ENCODE measurements at places on chromosomes 12 and 14.

GRCh38 chr14:60051721-60052221 lies 40.0 kb upstream of the PCNX4 start:
- DNase-seq = no peak

- no peak for DNase-seq
Measured at GRCh38 chr14:70888681-70889175, 18.5 kb upstream of the PCNX1 start.

DNA sequence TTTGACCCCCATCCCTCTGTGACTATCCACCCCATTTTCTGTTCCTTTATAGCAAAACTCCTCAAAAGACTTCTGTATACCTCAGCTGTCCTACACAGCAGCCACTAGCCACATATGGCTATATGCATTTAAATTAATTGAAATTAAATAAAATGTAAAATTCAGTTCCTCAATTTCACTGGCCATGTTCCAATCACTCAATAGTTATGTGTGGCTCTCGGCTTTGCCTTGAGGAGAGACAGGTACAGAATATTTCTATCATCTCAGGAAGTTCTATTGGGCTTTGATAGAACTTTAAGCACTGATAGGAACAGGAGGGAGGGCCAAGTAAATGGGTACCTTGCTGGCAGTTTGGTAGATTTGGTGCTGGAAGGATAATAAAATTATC lies 280.3 kb upstream of the AMIGO2 start:
- DNase-seq = no peak

- no peak for DNase-seq
Measured at GRCh38 chr12:103657331-103657730, 70.3 kb downstream of the STAB2 start.

GRCh38 chr14:67516676-67517075 lies 16.4 kb upstream of the PLEKHH1 start:
- no peak for DNase-seq

DNA sequence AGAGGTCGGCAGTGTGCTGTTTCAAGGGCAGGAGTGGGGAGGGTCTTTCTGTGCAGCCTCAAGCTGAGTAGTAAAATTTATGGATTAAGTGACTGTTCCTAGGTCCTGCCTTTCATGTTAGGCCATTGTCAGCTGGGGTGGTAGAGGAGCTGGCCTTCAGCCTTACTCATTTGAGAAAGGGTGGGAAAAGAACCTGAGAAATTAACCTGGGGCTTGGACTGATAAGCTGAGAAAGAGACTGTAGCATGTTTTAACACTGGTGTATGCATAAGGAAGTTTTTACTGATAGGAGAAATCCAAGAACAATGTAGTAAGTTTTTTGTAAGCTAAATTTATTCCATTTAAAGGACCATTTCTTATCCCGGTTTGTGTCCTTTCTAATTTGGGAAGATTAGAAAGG lies 20.7 kb downstream of the IFT43 start:
- DNase-seq = no peak

DNA sequence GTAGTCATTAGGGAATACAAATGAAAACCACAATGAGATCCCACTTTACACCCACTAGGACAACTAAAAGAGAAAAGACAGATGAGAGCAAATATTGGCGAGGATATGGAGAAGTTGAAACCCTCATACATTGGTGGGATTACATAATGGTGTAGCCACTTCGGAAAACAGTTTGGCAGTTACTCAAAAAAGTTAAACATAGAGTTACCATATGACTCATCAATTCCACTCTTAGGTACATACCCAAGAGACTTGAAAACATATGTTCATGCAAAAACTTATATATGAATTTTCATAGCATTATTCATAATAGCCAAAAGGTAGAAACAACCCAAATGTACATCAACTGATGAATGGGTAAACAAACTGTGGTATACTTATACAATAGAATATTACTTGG lies 27.1 kb downstream of the ALDH1L2 start:
- DNase-seq = no peak

- DNase-seq = no peak
Measured at GRCh38 chr12:95248604-95249360, 31.2 kb downstream of the VEZT start.

DNA sequence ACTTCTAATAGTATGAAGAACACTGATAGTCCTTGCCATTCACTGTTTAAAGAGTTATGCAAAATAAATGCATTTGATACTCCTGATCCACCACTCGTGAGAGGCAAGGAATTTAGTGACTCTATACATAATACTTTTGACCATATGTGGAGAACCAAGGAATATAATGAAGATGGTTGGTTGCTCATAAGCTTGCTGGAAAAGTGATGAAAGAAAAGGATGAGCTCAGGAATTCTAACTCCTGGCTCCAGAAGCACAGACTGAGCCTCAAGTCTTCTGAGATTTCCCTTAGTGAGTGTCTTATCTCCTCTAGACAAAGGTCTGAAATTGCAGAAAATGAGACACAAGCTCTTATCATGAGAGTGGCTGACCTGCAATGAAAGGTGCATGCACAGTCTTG lies 57.1 kb upstream of the KRAS start:
- DNase-seq = no peak

- no peak for DNase-seq
Measured at GRCh38 chr12:126185025-126185424, 1119.8 kb downstream of the AACS start.

DNA sequence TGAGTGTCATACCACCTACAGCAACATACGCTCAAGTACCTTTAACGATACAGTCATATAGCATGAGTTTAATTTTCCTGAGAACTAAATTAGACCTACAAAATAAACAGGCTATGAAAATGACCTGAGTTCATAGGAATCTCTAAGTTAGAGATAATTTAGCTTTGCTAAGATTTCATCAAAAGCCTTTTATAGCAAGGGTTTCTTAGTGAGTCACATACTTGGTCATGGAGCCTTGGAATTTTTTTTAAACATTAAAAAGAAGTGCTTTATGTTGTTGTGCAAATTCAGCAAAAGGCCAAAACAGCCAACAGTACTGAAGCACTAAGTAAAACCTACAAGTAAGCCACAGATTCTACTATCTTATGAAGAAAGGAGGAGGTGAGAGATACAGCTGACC lies 93.6 kb upstream of the FERMT2 start:
- no peak for DNase-seq

DNA sequence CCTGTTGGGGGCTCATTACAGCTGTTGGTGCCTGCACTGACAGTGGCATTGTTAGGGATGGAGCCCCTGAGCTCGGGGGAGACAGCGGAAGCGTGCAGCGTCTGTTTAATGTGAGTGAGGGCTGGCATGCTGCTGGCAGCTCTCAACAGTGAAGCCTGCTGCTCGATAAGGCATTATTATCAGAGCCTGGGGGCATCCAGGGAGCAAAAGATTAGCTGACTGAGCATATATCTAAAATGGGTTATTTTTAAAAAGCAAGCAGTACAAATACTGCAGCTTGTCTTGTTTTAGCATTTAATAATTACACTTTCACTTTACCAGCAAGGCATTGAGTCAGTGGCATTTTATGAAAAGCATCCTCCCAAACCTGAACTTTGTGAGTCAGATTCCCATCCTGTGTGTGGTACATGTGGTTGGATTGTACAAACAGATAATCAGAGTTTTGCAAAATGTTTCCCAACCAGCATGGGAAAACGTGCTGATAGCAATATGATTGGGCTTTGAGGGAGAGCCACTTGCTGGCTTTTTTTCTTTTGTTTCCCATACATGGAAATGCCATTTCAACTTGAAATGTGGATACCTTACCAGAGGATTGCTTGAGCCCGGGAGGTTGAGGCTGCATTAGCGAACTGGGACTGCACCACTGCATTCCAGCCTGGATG lies 150.8 kb downstream of the PRKCH start:
- peak; percentile 27 for DNase-seq

GRCh38 chr14:100122481-100123223 lies 36.8 kb downstream of the DEGS2 start:
- no peak for DNase-seq

GRCh38 chr14:25557466-25557865 lies 507.5 kb upstream of the STXBP6 start:
- DNase-seq = no peak
